ENCODE measurements at places on chromosomes 7 and 10. TPM values are rescaled to one million over a fixed set of nuclear protein-coding genes. Genes with fewer than 3 reads are reported as not detected.

- no peak for DNase-seq
Observed at GRCh38 chr10:23293973-23294590, 50.5 kb downstream of the C10orf67 start.

GRCh38 chr10:1169981-1170866 lies 114.0 kb downstream of the WDR37 start:
- DNase-seq = no peak

DNA sequence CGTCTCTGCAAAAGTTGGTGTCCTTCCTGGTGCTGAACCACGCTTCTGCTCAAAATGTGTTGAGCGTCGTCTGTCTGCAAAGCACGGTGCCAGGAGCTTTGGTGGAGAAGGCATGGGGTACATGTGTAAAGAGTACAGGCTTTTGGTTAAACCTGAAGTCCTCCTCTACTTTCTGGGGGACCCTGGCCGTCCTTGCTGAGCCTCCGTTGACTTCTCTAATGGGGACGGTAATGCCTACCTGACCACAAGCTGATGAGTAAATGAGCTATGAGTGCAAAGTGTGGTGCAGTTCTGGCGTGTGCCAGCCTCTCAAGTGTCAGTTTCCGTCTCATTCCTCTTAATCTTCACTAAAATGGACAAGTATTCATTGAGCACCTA lies 527 bp upstream of the HERPUD2 start:
- no peak for DNase-seq

- no peak for DNase-seq
Observed at GRCh38 chr7:45699726-45700390, 125.7 kb downstream of the ADCY1 start.

GRCh38 chr7:74483402-74484336 lies 30.0 kb downstream of the GTF2IRD1 start:
- no peak for DNase-seq

DNA sequence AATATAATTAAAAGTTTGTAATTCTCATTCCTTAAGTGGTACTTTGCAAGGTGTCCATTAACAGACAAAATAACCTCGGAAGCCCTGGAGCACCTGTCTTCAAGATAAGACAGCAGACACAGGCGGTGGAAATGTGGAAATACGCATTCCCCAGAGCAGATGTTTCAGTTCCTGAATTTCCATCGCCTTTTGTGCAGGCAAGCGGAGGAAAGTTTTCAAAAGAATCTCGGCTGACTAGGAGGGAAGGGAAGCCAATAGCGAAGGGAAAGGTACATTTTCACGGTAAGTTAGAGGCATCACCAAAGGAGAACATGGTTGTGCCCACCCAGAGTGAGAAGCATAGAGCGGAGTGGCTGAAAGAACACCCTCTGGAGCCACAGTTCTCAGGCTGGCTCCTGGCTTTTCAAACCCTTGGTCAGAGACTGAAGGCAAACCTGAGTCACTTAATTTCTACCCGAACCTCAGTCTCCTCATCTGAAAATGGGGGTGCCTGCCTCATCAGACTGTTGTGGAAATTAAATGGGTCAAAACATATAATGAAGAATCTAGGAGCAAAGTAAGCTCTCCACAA lies 13.6 kb downstream of the CPA1 start:
- no peak for DNase-seq

DNA sequence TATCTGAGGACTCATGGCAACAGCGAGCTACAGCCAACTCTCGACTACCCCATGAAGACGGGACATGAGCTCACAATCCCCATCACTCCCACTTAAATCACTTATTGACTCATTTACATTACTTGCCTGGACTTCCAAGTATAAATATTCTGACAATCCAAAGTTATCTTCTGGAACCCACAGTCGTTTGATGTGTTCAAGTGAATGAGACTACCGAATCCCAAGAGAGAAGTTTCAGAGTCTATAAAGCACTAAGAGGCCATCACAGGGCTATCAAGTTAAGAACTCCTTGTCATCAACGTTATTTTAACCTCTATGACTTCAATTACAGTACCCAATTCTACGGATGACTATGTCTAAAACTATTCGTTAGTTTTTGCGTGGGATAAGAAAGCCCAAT lies 11.5 kb upstream of the ANAPC16 start:
- no peak for DNase-seq

DNA sequence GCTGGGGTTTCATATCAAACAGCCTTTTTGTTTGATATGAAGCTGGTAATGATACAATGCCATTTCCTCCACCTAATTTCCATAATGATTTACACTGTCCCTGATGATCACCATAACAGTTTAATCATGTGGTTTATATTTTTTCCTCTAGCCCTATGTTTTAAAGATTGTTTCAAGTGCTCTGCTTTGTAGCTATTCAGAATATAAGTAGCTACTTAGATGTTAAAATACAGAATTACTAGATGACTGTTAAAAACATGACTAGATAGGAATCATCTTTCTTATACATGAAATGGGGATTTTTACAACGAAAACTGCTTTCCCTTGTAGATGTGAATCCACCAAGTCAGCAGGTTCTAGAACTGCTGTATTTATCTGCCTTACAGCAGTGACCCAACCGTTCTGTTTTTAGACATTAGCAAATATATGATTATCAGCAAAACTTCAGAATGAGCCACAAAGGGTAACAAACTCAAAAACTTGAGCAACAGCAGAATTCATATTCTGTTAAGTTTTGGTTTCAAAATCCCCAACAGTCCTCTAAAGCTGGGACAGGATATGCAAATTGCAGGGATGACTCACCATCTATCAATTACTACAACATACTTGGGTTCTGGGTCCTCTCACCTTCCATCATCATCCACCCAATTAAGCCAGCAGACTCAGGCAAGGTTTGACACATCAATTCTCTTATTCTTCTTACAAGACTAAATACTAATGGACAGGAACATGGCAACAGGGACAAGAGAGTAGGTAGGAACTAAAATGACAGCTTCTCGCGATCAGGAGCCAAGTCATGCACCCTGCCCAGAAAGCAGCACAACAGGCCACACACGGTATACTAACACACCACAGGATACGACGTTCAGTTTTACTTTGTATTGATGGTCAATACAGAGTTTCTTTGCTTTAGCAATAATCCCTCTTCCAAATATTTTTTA lies 83.9 kb downstream of the PIP4K2A start:
- DNase-seq = peak; percentile 84

- no peak for DNase-seq
Observed at GRCh38 chr10:17668435-17669184, 24.7 kb downstream of the STAM start.

- DNase-seq = no peak
Observed at GRCh38 chr7:107024906-107025305, 19.6 kb upstream of the PRKAR2B start.

- DNase-seq = no peak
Observed at GRCh38 chr7:155741805-155742204, 70.5 kb downstream of the SHH start.

GRCh38 chr10:650886-651615 lies 38.4 kb downstream of the DIP2C start:
- no peak for DNase-seq

DNA sequence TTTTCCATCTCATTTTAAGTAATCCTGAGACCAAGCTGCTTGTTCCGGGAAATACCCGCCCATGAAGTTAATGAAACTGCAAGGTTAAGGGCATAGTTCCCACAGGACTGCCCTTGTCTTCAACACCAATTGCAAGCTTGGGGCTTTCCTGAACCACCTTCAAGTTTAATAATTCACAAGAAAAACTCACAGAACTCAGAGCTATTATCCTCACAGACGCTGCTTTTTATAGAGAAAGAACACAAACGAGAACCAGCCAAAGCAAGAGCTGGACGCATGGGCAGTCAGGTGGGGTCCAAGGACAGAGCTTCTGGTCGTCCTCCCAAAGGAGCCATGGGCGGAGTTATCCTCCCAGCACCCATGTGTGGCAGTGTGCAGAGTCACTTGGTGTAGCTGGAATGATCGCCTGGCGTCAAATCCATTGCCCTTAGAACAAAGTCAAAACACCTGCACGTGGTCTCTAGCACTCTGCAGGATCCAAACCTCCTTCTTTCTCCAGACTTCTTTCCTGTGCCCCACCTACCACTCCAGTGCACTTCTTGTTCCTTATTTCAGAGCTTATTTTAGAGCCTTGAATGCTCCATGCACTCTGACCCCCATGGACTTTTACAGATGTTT lies 56.7 kb downstream of the SNX10 start:
- DNase-seq = no peak

DNA sequence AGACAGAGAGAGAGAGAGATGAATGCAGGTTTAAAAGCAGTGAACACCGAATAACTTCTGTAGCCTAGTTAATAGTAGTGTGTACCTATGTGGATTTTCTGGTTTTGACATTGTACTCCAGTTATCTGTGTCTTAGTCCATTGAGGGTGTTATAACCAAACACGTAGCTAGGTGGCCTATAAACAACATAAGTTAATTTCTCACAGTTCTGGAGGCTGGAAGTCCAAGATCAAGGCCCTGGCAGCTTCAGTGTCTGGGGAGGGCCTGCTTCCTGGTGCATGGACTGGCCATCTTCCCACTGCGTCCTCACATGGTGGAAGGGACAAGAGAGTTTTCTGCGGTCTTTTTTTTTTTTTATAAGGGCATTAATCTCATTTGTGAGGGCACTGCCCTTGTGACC lies 23.5 kb downstream of the AOC1 start:
- DNase-seq = no peak

- no peak for DNase-seq
Observed at GRCh38 chr7:25012254-25012653, 32.3 kb upstream of the OSBPL3 start.

- no peak for DNase-seq
Observed at GRCh38 chr7:67448271-67448670, 451.6 kb downstream of the TYW1 start.

GRCh38 chr10:4127518-4128315 lies 342.7 kb upstream of the KLF6 start:
- no peak for DNase-seq

- no peak for DNase-seq
Observed at GRCh38 chr7:158110661-158111048, 477.0 kb downstream of the PTPRN2 start.

DNA sequence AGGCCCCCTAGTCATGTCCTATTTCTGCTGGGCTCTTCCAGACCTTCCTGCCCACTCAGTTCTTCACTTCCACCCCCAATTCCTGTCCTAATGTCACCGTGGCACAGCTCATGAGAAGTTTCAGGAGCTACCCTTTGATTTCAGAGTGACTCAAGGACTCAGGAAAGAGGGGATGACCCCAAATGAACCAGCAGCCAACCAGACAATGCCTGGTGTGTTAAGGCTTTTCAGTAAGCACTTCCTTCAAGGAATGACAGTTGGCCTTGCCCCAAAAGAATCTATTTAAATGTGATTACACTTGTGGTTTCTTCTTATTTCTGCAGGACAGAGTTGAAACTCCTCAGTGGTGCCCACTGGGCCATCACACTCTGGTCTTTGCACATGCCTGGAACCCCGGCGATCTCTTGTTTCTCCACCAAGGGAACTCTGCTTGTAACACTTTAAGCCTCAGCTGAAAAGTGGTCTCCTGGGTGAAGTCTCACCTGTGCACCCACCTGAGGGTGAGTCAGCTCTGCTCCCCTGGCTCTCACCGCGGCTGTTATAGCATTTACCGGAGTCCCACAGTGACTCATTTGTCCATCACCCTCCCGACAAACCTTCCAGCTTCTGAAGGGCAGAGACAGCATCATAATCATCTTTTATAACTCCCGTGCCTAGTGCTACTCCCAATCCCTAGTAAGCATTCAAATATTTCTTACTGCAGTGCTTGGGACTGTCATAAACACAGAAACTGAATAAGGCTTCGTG lies 123.0 kb upstream of the SVIL start:
- no peak for DNase-seq

- DNase-seq = no peak
Observed at GRCh38 chr10:80545258-80545881, 7.7 kb downstream of the SH2D4B start.

DNA sequence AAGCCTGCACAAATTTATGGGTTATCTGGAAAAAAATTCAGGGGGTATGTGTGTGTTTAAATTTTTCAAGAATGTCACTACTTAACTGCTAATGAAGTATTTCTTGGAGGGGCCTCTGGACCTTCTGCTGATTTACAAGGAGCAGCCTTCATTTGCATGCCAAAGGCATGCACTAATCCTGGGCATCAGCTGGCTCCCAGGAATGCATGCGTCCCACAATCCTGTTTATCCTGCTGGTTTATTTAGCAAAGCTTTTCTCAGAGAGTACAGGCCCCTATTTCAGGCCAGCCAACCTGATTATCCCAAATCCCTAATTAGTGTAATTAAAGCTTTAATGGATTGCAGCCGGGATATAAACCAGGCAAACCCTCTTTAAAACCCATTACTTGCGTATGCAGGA lies 170.4 kb downstream of the TAX1BP1 start:
- DNase-seq = no peak

- no peak for DNase-seq
Observed at GRCh38 chr10:5830629-5831445, 17.6 kb upstream of the GDI2 start.

DNA sequence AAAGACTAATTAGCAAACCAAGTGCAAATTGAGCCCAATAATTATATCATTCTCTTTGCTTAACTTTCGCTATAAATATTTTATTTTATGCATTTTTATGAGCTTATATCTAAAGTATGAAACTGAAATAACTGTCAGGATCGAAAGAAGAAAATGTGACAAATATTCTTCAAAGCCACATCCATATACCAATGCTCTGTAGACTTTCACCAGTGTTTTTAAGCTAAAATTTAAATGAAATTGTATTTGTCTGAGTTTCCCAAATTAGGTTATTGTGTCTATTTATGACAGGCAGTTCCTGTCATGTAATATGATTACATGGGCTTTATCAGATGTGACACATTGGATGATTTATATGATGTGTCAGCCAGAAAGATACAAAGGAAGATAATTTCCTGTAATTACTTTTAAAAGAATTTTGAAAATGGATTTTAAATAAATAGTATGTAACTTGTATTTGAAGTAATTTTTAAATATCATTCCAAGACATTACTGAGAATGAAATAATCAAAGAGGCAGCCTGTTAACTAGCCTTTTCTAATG lies 317.9 kb upstream of the KLF6 start:
- DNase-seq = no peak

DNA sequence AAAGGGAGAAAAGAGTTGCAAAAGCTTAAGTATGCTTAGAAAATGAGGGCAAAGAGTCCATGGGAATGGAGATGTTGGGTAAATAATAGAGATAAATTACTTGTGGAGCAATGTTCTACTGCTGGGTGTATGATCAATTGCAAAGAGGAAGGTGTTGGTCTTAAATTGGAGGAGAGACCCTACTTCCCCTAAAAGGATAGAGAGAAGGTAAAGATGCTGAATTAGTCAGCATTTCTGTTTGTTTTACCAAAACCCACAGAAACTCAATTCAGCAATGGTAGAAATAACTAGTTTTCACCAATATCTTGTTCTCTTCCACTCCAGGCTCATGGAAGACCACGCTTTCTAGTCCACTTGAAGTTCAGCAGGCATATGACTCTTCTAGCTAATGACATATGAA lies 32.1 kb downstream of the ASB4 start:
- no peak for DNase-seq

GRCh38 chr10:14063531-14064285 lies 267.0 kb downstream of the FRMD4A start:
- DNase-seq = no peak

- DNase-seq = no peak
Observed at GRCh38 chr7:142334236-142334635, 76.4 kb upstream of the PRSS58 start.

Gene PRLHR
- total RNA-seq = not detected

Gene C10orf67
- not detected for total RNA-seq

Gene PIP
- not detected for total RNA-seq

Gene CPN1
- not detected for total RNA-seq

Gene PTPRE
- total RNA-seq = 42.0 TPM

Gene GJC3
- 0.53 TPM for total RNA-seq

Gene MRLN
- not detected for total RNA-seq

Gene AZGP1
- 1.3 TPM for total RNA-seq

Gene SLC16A9
- not detected for total RNA-seq

Gene VSTM2A
- not detected for total RNA-seq

Gene SYT15
- 1.7 TPM for total RNA-seq

Gene DCLRE1C
- total RNA-seq = 13.6 TPM

Gene CYP3A7
- total RNA-seq = not detected
